ENCODE measurements at places on chromosomes 1 and 21.
A peak's percentile ranks its signal among the peaks of the same experiment; 100 is the strongest.

- DNase-seq = no peak
These were observed 192.7 kb upstream of the NFIA start for GRCh38 chr1:60889709-60890108.

- DNase-seq = no peak
These were observed 790 bp upstream of the TSNAX start for GRCh38 chr1:231527586-231528171.

DNA sequence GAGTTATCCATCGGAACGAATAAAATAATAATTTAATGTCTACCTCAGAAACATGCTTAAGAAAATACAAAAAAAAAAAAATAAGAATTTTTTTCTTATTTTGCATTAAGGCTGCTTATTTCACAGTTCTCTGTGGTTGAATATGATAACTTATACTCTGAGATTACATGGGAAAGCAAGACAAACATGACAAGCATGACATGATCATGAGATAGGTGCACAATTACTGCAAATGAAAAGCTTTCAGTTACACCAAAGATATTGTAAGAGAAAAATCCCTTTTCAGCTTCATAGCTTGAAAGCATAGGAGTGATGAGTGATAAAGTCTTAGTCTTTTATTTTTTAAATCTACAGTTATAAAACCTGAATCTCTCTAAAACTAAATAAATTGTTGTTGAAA is 154.1 kb downstream of the BRINP3 start:
- DNase-seq = no peak

- DNase-seq = peak; percentile 23
These were observed at the start of gene YOD1 for GRCh38 chr1:207051191-207051943. Gene YOD1 (minus strand): TSS chr1:207051208. CDS start chr1:207051030, 178 bp downstream.

GRCh38 chr21:14968821-14969220 is 96.0 kb downstream of the NRIP1 start:
- no peak for DNase-seq

GRCh38 chr21:36909901-36910561 is 56.4 kb downstream of the HLCS start:
- DNase-seq = peak; percentile 95

DNA sequence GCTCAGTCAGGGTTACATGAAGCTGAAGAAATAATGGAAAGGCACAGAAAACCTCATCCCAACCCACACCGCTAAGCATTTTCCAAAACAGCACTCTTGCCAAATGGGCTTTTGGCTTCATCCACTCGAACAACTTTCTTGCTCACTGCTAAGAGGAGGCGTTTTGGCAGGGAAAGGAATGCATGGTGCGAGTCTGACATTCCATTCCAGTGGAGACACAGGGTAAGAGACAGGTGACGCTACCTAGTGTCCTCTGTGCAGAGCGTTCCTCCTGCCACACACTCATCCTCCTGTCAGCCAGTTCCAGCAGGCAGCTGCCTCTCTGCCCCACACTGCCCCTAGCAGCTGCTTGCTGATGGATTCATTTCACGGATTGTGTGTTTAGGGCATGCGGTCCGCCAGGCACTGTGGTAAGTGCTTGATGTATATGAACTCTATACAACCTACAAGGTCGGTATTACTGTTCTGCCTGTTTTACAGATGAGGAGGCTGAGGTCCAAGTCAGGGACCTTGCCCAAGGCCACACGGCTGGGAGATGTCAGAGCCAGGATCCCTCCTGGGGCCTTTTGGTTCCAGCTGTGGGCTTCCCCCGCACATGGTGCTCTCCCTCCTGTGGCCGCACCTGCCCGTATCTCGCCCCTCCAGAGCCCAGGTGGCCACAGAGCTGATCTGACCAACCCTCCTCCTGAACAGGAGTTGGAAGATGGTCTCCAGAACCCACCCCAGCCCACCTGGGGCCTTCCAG is 25.7 kb upstream of the BACE2 start:
- peak; percentile 43 for DNase-seq

- no peak for DNase-seq
These were observed 12.7 kb downstream of the SPATC1L start for GRCh38 chr21:46171585-46171984.

GRCh38 chr21:33286076-33286475 is 19.9 kb downstream of the IL10RB start:
- DNase-seq = no peak

DNA sequence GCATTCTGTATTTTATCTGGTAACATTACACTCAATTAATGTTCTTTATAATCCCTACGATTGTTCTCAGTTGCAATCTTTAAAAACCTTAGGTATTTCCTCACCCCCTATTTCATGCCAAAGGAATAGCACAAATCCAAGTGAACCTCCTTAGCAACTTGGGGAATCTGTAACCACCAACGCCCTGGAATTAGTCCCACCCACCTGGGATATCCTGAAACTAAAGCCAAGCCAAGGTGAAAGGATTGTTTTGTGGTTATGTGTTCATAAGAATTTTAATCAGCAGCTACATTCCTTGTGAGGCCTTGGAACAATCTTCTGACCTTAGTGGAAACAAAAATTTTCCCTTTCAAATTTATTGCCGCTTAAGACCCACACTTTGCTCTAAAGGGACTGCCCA is 908.7 kb downstream of the TTLL7 start:
- no peak for DNase-seq

- no peak for DNase-seq
These were observed 42.4 kb downstream of the CNN3 start for GRCh38 chr1:94884507-94884906.

DNA sequence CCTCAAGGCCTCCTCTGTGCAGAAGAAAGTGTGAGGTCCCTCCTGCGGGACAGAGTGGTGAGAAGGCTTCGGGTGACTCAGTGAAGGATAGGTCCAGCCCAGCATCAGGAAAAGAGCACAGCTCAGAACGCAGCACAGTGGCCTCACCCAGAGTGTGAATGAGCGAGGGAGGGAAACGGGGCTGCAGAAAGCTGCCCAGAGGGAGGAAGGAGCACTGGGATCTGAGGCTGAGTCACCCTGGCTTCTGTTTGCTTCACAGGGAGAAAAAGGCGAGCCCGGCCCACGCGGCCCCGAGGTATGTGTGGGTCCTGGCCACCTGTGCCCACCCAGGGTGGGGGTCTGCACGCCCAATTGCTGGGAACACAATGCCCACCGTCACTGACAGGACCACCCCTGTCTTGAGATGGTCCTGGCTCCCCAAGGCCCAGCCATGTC is 24.3 kb downstream of the COL6A2 start:
- DNase-seq = peak; percentile 65
